Activated naive CD4-positive, alpha-beta T cell treated with anti-CD3 and anti-CD28 coated beads, Interleukin-2, amount 50 U/mL, for 16 hours (primary cell): ENCODE measurements at places on chromosomes 11 and 22.
A peak's percentile ranks its signal among the peaks of the same experiment; 100 is the strongest.

DNA sequence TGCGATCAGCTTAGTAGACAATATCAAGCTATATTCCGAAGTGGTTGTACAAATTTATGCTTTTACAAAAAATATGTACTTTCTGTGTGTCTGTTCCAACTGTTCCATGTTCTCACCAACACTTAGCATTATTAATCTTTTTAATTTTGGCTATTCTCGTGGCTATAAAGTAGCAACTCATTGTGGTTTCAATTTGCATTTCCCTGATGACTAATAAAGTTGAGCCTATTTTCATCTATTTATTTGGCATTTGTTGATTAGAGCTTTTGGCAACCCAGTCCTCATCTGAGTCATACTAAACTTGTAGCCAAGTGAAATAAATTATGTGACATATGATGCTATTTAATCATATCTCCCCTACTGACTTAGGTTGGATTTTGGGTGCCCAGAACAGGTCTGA, 115.9 kb downstream of the FBXO7 start:
- DNase-seq = no peak

- no peak for DNase-seq
These were observed 17.1 kb downstream of the VWCE start for GRCh38 chr11:61278001-61278470.

- no peak for DNase-seq
These were observed 386.4 kb downstream of the DCDC1 start for GRCh38 chr11:30983143-30983542.

DNA sequence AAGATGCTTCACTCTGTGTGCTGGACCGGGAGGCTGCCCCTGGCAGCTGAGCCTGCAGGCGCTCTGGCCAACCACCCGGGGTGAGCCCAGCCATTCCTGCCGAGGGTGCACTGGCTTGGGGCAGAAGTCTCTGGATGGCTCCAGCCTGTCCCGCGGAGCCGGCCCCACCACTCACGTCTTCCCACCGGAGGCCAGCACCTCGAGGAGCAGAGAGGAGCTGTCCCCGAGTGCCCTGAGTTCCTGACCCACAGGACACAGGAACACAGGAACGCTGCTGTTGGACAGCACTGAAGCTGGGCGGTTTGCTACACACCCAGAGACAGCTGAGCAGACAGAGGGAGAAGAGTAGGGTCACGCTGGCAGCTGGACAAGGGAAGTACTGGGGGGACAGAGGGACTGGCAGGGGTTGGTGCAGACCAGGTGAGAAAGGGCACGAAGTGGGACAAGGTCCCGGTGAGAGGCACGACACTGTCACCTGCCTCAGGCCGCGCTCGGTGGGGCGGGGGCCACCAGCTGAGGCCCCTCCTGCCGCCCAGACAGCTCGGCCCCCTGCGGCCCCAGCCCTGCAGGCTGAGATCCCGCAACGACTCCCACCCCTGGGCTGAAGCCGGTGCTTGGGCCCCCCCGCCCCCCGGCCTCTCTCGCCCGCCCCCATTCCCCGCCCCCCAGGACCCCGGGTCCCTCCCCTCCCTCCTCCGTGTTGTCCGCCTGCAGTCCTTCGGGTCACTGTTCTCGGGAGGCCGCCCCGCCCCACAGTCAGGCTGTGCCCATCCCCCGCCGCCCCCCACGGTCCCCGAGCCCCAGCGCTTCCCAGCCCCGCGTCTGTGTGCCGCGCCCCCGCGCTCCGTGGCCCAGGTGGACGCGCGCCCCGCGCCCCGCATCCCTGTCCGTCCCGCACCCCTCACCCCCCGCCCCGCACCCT, 624 bp upstream of the B4GALNT4 start:
- DNase-seq = no peak

DNA sequence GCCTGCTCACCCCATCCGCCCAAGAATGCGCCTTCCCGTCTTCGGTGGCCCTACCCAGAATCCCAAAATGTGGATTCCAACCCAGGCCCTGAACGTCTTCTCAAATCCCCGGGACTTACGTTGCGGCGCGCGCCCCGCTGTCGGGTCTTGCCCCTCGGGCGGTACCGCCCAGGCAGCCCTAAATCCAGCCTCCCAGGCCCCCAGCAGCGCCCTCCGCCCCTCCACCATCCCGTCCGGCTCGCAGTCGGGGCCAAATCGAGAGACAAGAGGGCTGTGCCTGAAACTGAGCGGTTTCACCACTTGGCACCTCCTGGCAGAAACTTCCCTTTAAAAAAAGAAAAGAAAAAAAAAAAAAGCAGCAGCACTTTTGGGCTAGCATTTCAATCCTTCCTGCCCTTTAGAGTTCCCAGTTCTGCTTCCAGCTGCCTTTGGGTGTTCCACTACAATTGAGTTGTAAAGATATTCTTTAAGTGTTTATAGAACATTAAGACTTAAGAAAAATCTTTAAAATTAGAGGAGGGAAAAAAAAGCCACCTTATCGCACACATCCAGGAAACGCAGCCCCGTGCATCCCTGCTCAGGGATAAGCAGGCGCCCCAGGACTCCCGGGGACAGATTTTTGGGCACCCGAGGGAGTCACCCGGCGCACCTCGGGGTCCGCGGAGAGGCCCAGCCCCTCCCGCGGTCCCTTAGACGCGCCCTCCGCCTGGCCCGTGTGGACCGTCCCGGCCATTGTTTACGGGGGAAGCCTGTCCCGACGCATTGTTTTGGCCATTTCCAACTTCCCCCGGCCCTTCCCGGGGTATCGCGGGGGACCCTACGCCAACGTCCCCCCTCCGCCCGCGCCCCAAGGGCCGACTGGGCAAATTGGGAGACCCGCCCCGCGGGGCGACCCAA, 57.6 kb downstream of the KCNJ4 start:
- DNase-seq = no peak

DNA sequence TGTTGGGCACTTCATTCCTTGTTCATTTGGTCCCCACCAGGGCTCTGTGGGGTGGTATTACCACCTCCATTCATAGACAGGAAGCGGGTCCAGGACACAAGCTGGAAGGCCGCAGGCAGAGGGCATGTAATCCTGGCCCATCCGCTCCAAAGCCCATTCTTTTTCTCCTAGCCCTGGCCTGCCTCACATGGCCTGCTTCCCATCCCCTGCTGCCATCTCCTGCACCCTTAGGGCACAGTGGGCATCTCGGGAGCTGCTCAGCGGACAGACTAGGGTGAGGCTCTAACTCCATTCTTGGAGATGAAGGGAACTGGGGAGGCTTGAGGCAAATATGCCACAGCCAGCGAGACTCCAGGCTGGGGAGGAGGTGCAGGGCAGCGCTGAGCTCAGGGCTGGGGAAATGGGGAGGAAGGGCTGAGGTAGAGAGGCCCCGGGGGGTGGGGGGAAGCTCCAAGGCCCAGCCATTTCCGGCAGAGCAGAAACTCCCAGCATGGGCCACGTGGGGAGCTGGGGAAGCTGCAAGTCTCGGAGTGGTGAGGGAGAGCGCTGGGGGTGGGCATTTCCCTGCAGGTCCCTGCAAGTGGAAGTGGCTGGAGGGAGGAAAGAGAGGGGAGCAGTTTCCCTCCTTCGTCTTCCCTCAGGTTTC, 14.3 kb upstream of the BCL9L start:
- peak; percentile 69 for DNase-seq

GRCh38 chr22:50606165-50606945, 5.8 kb downstream of the MAPK8IP2 start:
- no peak for DNase-seq

DNA sequence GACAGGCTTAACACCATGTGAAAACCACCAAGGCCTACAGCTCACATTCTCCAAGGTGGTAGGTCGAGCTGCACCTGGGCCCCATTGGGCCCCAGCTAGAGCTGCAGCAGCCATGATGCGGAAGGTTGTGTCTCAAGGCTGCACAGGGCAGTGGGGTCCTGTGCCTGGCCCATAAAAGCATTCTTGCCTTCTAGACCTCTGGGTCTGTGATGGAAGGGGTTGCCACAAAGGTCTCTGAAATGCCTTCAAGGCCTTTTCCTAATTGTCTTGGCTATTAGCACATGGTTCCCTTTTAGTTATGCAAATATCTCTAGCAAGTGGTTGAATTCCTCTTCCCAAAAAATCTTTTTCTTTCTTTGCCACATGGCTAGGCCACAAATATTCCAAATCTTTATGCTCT, 52.5 kb upstream of the C11orf58 start:
- no peak for DNase-seq

GRCh38 chr22:47380692-47381091, 618.2 kb downstream of the TBC1D22A start:
- DNase-seq = no peak

DNA sequence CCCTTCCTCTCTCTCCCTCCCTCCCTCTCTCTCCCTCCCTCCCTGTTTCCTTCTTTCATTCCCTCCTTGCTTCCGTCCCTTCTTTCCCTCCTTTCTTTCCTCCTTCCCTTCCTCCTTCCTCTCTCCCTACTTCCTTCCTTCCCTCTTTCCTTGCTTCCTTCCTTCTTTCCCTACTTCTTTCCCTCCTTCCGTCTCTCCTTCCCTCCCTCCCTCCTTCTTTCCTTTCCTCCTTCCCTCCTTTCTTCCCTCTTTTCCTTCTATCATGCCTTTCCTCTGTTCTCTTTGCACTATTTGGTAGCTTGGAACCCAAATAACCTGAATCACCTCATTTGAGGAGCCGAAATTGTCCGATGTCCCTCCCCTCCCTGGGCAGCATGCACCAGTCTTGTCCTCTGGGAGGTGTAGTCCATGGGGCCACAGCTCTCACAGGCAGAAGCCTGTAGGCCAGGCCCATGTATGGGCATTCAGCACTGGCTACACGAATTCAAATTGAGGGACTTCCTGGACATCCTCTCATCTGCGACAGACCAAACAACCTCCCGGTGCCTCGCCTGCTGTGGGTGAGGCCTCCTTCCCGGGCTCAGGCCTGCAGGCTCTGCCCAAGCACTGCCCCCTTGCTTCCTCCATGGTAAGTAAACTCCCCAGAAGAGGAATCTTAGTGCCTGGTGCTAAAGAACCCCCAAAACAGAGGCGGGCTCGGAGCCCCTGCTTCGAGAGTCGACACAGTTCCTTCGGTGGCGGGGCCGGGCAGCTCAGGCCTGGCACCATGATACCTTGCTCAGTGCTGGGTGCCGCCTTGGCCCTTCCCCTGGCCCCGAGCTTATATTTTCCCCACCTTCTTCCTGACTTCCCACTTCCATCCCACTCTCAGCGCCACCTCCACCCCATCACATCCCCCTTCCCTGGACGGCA, 454.1 kb upstream of the CADM1 start:
- DNase-seq = no peak

- DNase-seq = no peak
These were observed 271.6 kb upstream of the CADM1 start for GRCh38 chr11:115775846-115776245.

- DNase-seq = no peak
These were observed 16.6 kb downstream of the TRIM29 start for GRCh38 chr11:120121336-120121735.

GRCh38 chr11:121671283-121672168, 218.8 kb upstream of the SORL1-AS1 start:
- no peak for DNase-seq

DNA sequence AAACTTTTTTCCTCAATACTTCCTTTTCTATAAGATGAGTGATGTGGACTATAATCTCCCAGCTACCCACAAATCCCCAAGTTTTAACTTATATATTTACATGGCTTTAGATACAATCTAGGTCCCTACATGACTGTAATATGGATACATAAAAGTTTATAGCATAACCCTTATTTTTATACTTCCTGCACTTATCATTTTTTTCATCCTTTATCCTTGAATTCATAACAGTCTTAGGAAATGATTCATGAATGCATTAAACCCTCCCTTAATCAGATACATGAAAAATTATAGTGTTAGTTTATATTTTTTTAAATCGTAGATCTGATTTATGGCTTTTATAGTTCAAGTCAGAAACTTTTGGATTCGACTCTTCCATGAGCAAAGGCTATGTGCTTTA, 195.8 kb downstream of the MAML2 start:
- DNase-seq = no peak

- no peak for DNase-seq
These were observed 60.6 kb downstream of the FAM83F start for GRCh38 chr22:40055143-40055883.

- no peak for DNase-seq
These were observed 3.4 kb upstream of the NR1H3 start for GRCh38 chr11:47254386-47254785.

GRCh38 chr11:47111318-47111804, 65.3 kb downstream of the ARFGAP2 start:
- no peak for DNase-seq

DNA sequence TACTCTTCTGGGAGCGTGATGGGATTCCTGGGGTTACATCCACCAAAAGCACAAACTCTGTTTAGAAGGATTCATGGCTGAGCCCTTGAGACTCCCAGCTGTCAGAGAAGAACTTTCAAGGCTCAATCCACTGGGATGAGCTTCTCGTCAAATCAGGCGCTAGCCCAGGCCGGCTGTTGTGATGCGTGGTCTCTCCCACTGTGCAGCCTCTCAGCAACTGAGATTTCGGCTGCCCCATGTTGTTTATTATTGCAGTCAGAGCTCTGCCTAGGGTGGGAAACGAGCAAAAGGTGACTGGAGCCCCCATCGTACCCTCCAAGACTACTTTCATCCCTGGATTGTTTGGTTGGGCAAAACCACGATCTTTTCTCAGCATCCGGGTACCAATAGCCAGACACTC, 251.6 kb downstream of the ETS1 start:
- DNase-seq = no peak

DNA sequence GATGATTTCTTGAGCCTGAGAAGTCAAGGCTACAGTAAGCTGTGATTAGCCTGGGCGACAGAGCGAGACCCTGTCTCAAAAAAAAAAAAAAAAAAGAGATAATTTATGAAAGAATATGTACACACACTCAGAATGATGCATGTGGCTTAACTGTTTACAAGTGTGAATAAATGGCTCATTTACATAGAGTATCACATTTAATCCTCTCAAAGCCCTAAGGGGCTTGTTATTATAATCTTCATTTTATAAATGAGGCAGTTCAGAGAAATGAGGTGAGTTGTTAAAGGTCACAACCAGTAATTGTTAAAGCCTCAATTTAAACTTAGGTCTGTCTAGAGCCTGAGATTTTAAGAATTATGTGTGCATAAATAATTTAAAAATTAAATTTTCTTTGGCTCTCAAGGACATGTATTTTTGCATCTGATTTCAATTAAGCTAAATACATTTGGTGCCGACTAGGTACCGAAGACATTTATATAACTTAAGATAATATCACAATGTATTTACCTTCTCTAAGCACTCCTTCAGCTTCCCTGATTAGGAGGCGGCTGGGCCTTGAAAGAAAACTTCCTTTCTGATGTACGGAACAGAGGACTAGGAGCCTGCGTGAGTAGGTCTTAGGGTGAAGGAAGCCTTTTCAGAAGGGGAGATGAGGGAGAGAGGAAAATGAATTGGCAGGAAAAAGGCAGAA, 28.5 kb upstream of the DDX6 start:
- DNase-seq = no peak

GRCh38 chr11:13434247-13435205, 28.5 kb downstream of the BTBD10 start:
- no peak for DNase-seq

- DNase-seq = no peak
These were observed 2.4 kb downstream of the C1QTNF4 start for GRCh38 chr11:47591764-47592163.

- DNase-seq = no peak
These were observed 96.2 kb downstream of the RASSF10 start for GRCh38 chr11:13105237-13105844.

DNA sequence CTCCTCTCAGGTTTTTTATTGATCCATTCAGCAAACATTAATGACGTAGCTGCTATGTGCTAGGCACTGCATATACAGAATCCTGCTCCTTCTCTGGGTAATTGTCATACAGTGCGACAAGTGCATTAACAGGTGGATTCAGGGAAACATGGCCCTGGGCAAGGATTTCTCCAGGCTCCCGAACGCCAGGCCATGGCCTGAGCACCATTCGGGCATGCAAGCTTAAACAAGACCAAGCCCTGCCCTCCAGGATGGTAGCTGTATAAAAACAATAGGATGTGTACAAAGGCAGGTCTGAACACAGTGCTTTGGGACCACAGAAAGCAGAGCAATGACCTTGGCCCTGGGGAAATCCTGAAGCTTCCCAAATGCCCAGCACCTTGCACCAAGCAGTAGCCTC, 9.1 kb upstream of the SYT7 start:
- DNase-seq = no peak
